ENCODE measurements at places on chromosomes 6 and 20.
A peak's percentile ranks its signal among the peaks of the same experiment; 100 is the strongest.

GRCh38 chr6:13630499-13630898, 15.4 kb downstream of the NOL7 start:
- H3K36me3 ChIP-seq: peaks cover 6% of the 10 kb centered on the region
- no peak overlapping the region for H3K4me3 ChIP-seq
- H3K27ac ChIP-seq: no peak overlapping the region

- peaks cover 8% of the 10 kb centered on the region for H3K27me3 ChIP-seq
- H3K27ac ChIP-seq: no peak overlapping the region
- H3K36me3 ChIP-seq: no peaks in the 10 kb centered on the region
- DNase-seq: no peak
- peaks cover 25% of the 10 kb centered on the region for H3K4me1 ChIP-seq
- H3K4me3 ChIP-seq: no peak overlapping the region
These were observed 3.9 kb upstream of the ZNF831 start for GRCh38 chr20:59159493-59160376.

- H3K27ac ChIP-seq: no peak overlapping the region
- peak; percentile 81 for DNase-seq
- H3K4me3 ChIP-seq: no peak overlapping the region
- H3K27me3 ChIP-seq: peaks cover 80% of the 10 kb centered on the region
These were observed 5.2 kb downstream of the FNDC1 start for GRCh38 chr6:159174263-159174969.

GRCh38 chr6:41798901-41799558, 11.5 kb downstream of the TOMM6 start:
- H3K4me3 ChIP-seq: no peak overlapping the region
- no peaks in the 10 kb centered on the region for H3K27me3 ChIP-seq
- no peak for DNase-seq
- H3K27ac ChIP-seq: no peak overlapping the region

GRCh38 chr20:9390441-9390840, 123.9 kb upstream of the LAMP5 start:
- peaks cover 10% of the 10 kb centered on the region for H3K4me1 ChIP-seq
- H3K27me3 ChIP-seq: no peaks in the 10 kb centered on the region
- no peak overlapping the region for H3K4me3 ChIP-seq
- no peak overlapping the region for H3K27ac ChIP-seq
- peaks cover 9% of the 10 kb centered on the region for H3K36me3 ChIP-seq

DNA sequence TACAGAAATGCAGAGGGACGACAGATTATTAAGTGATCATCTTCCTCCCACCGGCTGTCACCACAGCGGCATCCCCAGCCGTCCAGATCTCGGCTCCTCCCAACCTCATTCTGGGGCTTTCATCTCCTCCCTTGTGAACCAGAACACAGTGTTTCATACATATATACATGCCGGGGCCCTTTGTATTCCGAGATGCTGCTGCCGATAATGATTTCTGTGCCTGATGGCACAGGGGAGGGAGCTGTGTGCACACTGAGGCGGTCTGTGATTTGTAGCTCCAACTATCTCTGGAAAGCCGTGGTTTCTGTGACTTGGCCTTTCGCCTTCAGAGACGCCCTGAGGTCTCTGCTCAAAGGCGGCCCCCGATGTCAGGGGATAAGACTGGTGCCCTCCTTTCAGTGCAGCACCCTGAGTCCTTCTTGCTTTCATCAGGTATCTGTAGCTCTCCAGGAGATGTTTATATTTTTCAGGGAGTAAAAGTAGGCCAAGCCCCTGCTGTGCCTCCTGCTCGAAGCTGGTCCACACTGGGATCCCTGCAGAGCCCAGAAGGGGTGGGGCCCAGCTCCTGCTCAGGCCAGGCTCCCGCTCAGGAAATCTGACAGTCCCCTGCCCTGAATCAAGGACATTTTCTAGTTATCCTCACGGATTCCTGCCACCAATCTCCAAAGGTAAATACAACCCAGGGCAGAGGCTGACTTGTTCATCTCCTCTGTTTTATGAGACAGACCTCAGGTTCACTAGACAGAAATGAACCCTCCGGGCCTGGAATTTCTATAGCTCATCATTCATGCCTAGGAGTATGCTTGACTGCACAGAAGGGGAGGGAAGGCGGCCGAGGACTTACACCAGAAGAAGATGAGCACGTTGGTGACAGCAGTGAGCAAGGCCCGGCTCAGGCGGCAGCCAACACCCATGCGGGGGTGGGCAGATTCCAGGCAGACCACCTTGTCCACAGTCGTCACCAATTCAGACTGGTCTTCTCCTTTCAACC, 11.2 kb downstream of the LEMD2 start:
- H3K4me3 ChIP-seq: no peak overlapping the region
- H3K4me1 ChIP-seq: peaks cover 19% of the 10 kb centered on the region
- H3K36me3 ChIP-seq: peaks cover 33% of the 10 kb centered on the region
- H3K27ac ChIP-seq: no peak overlapping the region
- DNase-seq: no peak

DNA sequence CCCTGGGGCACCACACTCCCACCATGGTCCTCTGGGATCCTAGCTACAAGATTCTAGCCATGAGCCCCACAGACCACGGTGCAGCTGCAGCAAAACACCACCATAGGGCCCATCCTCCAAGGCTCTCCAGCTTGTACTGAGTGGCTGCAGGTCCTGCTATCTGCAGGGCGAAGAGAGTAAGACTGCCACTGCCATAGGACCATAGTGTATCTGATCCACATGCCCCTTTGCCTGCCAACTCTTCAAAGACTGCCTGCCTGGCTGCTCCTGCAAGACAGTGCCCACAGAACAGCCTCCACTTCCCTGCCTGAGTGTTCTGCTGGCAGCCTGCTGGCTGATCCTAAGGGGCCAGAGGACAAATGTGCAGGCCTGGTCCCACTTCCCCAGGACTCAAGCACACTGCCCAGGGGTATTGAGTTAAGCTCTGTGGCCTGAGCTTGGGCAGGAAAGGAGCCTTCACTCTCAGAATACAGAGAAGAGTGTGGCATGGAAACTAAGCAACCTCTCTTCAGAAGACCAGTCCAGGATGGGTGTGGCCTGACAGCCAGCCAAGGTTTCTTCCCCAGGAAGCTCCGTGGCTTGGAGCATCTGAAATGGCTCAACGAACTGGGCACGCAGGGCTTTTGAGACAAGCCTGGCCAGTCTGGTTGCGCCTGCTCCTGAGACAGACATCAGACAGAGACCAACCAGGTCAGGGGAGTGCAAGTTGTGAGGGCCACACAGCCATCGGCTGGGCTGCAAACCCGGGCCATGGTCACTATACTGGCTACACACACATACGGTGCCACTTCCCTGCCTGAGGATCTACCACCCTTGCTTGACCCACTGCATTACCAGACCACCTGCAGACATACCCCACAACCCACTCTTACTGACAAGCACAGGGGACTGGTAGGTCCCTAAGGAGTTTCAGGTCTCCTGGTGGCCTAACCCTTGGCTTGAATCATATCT, 54.5 kb downstream of the RNGTT start:
- no peak overlapping the region for H3K27ac ChIP-seq
- H3K4me1 ChIP-seq: no peaks in the 10 kb centered on the region
- H3K4me3 ChIP-seq: no peak overlapping the region

DNA sequence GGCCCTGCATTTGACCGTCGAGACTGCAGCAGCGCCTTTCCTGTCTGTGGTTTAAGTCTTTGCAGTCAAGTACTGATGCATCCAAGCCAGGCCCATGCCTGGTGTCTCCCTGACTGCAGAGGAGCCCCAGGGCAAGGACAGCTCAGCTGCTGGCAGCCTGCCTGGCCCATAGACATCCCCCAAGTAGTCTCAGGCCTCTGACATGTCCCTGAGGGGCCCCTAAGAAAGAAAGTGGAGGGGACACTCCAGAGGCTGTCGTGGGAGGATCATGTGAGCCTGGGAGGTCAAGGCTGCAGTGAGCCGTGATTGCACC, 18.0 kb downstream of the HRH3 start:
- no peaks in the 10 kb centered on the region for H3K4me1 ChIP-seq
- H3K27me3 ChIP-seq: no peaks in the 10 kb centered on the region
- no peak for DNase-seq
- peaks cover 16% of the 10 kb centered on the region for H3K36me3 ChIP-seq

- H3K27ac ChIP-seq: no peak overlapping the region
- DNase-seq: peak; percentile 62
- H3K36me3 ChIP-seq: no peaks in the 10 kb centered on the region
- H3K4me3 ChIP-seq: no peak overlapping the region
- H3K27me3 ChIP-seq: peaks cover 31% of the 10 kb centered on the region
These were observed 37.6 kb upstream of the BLCAP start for GRCh38 chr20:37565134-37565811.

GRCh38 chr6:126945812-126946360, 172.6 kb upstream of the RSPO3 start:
- H3K27ac ChIP-seq: no peak overlapping the region
- H3K27me3 ChIP-seq: peaks cover 2% of the 10 kb centered on the region
- DNase-seq: no peak

DNA sequence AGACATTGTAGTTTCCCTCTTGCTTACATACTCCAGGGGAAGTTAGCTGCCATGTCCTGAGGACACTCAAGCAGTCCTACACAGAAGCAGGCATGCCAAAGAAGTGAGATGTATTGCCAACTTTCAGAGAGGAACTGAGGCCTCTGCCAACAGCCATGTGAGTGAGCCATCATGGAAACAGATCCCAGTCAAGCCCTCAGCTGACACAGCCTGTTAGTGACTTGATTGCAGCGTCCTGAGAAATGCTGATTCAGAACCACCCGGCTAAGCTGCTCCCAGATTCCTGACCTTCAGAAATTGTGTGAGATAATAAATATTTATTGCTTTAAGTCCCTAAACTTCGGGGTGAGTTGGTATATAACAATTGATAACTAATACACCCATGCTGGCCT, 38.1 kb downstream of the GSTA2 start:
- H3K36me3 ChIP-seq: no peaks in the 10 kb centered on the region
- no peak for DNase-seq
- no peaks in the 10 kb centered on the region for H3K27me3 ChIP-seq
- peak overlapping the region; percentile 84 for H3K27ac ChIP-seq
- H3K4me3 ChIP-seq: no peak overlapping the region

DNA sequence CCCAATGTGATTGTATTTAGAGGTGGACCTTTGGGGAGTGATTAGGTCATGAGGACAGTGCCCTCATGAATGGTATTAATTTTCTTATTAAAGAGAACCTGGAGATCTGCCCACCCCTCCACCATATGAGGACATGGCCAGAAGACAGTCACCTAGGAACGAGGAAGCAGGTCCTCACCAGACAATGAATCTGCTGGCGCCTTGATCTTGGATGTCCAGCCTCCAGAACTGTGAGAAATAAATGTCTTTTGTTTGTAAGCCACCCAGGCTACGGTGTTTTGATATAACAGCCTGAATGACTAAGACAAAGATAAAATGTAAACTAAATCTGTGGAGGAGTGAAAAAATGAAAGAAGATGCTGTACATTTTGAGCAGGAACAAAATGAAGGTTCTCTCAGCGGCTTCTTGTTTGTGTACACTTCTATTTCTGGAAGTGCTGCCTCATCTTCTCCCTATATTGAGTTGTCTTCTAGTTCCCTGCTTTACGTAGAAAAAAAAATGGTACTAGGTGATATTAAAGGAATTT, 1.5 kb upstream of the IPCEF1 start:
- peaks cover 11% of the 10 kb centered on the region for H3K4me1 ChIP-seq
- no peaks in the 10 kb centered on the region for H3K27me3 ChIP-seq
- no peaks in the 10 kb centered on the region for H3K36me3 ChIP-seq
- no peak overlapping the region for H3K27ac ChIP-seq

- H3K4me3 ChIP-seq: peak overlapping the region; percentile 8
- no peaks in the 10 kb centered on the region for H3K27me3 ChIP-seq
- peaks cover 7% of the 10 kb centered on the region for H3K4me1 ChIP-seq
- no peak for DNase-seq
- H3K36me3 ChIP-seq: no peaks in the 10 kb centered on the region
These were observed 88.9 kb upstream of the NT5E start for GRCh38 chr6:85360794-85361642.

GRCh38 chr6:122818866-122819265, 29.8 kb downstream of the SMPDL3A start:
- H3K4me3 ChIP-seq: no peak overlapping the region
- H3K36me3 ChIP-seq: no peaks in the 10 kb centered on the region
- no peaks in the 10 kb centered on the region for H3K27me3 ChIP-seq

DNA sequence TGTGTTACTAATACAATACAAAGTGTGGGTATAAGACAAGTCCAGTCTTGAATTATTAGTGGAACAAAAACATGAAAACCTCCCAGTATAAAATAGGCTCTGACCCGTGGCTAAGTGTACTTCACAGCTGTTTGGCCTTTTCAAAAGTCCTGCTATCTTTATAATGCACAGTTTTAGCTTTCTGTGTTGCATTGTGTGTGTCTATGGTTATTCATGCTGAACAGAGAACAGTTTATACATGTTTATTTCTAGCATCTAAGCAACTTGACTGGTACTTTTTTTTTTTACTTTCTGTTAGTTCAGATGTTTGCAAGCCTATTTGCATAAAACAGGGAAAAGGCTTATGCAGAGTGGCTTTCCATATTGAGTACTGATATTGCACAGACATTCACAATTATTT, 119.2 kb upstream of the CCN2 start:
- no peaks in the 10 kb centered on the region for H3K27me3 ChIP-seq
- H3K27ac ChIP-seq: no peak overlapping the region
- no peaks in the 10 kb centered on the region for H3K36me3 ChIP-seq
- no peak for DNase-seq
- H3K4me1 ChIP-seq: peaks cover 4% of the 10 kb centered on the region
- no peak overlapping the region for H3K4me3 ChIP-seq

DNA sequence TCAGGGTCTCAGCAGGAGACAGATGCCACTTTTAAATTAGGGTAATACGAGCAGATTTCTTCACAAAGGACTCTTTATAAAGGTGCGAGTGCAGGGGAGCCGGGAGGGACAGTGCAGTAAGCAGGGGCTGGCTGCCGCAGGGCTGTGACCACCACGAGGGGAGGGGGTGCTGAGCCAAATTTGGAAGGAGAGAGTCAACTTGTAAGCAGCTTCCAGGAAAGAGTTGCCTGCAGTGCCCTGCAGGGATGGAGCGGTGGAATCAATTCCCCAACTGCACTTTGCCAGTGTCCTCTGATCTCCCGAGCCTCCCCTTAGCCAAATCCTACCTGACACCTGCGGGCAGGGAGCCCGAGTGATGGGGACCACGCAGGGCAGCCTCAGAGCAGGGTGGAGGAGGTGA, 13.9 kb upstream of the CCDC167 start:
- no peaks in the 10 kb centered on the region for H3K36me3 ChIP-seq
- H3K4me3 ChIP-seq: no peak overlapping the region
- no peak overlapping the region for H3K27ac ChIP-seq
- H3K27me3 ChIP-seq: peaks cover 47% of the 10 kb centered on the region
- H3K4me1 ChIP-seq: peaks cover 41% of the 10 kb centered on the region

DNA sequence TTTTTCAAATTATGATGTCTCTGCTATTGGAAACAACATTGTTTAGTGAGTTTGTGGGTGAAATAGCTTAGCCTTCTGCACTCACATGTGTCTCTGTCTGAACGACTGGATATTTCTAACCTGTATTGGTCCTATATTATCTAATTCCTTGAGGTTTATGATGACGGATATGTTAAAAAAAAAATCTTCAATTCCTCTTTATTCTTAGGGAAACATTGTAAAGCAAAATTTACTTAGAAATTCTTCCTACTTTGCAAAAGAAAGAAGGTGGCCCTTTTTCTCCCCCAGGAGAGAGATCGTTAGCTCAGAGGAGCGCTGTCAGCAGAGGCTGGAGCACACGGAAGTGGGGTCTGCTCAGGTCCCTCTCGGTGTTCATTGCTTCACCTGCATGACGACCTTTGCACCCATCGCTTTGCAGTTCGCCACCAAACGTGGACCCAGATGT, 149.8 kb downstream of the ZDHHC14 start:
- DNase-seq: no peak
- peak overlapping the region; percentile 85 for H3K27ac ChIP-seq
- peaks cover 22% of the 10 kb centered on the region for H3K4me1 ChIP-seq
- H3K4me3 ChIP-seq: peak overlapping the region; percentile 40
- no peaks in the 10 kb centered on the region for H3K36me3 ChIP-seq
